ENCODE measurements at places on chromosomes 1 and 21.

DNA sequence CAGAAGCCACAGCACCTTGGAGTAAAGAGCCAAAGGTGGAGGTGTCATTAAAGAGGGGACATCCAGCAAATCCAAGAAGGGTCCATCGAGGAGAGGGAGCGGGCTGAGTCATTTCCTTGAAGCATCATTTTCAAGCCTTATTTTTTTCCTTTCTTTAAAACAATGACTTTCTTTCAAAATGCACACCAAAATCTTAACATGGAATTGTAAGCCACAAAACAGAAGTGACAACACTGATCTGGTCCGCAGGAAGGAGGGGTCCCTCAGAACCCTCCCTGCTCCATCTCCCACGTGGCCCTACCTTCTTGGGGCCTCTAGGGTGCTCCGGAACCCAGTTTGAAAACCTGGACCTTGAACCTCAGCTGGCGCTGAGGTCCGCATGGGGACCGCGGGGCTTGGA is 14.8 kb downstream of the DHRS3 start:
- DNase-seq = no peak

DNA sequence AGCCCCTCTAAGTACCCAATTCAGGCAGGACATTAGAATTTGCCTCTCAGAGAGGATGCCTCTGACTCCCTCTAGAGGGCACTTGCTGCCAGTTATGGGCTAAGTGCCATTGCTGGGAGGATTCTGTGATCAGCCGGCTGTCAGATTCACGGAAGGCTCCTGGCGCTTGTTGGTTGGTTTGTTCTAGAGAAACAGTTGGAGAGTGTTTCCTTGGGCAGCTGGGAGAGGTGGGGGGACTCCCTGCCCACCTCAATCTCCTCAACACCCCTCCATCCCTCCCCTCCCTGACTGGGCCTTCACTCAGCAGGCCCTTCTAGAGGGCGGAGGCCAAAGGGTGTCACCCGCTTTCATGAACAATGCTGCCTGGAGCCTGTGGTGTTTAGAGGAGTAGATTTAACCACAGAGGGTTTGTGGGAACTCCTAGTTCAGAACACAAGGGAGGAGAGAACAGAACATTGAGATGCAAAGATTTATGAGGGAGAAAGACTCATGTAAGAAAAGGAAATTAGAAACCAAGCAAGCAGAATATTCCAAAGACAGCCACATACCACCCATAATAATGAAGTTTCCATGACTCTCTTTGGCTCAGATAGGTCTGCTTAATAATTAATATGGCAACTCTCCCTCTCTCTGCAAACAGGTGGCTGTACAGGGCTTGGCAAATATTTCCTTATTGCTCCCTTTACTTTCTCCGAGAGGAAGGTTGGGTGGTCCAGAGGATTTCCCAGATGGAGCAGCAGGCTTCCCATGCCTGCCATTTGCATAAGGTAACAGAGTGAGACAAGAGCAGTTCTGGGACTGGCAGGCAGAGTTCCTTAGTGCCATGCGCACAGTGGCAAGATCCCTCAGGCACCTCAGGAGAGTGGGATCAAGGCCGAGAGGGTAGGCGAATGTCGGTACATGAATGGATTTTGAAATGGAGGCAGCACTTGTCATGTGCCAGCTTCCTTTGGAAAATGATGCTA is 30.0 kb upstream of the ACP6 start:
- DNase-seq = peak; percentile 61

- no peak for DNase-seq
These were observed 65.1 kb downstream of the PIK3CD start for GRCh38 chr1:9716404-9717192.

GRCh38 chr1:58190267-58190988 is 356.1 kb downstream of the OMA1 start:
- no peak for DNase-seq

- DNase-seq = no peak
These were observed 2.9 kb downstream of the CD1B start for GRCh38 chr1:158328426-158328825.

GRCh38 chr1:97599447-97599846 is 321.4 kb downstream of the DPYD start:
- DNase-seq = no peak

- no peak for DNase-seq
These were observed 39.0 kb downstream of the TMCC2 start for GRCh38 chr1:205266611-205267305.

DNA sequence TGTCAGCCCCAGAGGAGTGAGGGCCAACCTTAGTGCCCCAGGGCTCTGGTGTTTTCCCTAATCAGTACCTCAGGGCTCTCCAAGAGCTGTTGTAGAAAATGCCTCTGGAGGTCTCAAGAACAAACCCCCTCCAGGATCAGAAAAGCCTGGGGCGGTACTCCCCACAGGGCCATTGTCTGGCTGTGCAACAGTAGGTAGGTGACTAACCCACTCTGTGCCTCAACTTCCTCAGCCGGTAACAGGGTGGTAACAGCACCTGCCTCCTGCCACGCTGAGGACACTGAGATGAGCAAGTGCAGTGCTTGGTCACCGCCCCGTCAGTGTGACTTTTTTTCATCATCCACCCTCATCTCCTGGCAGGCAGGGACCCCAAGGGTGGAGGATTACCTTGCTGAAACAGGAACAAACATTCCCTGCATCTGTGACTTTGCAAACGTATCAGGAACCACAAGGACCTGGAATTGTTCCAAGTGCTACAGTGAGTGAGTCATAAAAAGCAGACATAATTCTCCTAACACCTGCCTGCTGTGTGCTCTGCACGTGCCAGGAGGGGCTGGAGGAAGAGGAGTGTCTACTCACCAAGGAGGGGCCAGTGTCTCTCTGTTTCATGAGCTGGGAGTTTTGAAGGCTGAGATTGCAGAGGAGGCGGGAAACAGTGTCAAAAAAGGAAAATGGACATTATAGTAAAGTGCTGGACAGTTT is 440.8 kb downstream of the NPHP4 start:
- no peak for DNase-seq

GRCh38 chr1:151849126-151849525 is 4.4 kb downstream of the THEM5 start:
- no peak for DNase-seq

DNA sequence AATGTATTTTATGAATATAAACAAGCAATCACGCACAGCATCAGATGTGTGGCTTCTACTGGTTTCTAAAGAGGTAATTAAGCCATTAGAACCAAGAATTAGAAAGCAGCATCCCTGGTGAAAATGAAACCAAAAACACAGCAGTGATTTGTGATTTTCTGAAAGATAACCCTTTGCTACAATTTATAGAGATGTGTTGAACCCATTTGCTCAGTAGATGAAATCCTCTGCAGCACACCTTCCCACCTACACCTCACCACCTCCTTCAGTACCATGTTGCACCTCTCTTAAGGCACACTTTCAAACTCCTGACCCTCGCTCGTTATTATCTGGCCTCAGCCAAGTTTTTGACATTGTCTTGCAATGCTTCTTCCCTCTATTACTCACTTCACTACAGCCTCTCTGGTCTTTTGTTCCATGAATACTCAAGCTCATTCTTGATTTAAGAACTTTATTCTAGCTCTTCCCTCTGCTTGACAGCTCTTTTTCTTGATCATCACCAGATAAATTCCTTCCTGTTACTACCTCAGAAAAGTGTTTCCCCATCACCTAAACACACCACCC is 38.6 kb downstream of the NSL1 start:
- DNase-seq = no peak

All from stimulated activated CD4-positive, alpha-beta T cell treated with anti-CD3 and anti-CD28 coated beads, Interleukin-2, amount 100 ng/mL, for 24 hours (primary cell).